ENCODE measurements at places on chromosomes 2 and 18.

DNA sequence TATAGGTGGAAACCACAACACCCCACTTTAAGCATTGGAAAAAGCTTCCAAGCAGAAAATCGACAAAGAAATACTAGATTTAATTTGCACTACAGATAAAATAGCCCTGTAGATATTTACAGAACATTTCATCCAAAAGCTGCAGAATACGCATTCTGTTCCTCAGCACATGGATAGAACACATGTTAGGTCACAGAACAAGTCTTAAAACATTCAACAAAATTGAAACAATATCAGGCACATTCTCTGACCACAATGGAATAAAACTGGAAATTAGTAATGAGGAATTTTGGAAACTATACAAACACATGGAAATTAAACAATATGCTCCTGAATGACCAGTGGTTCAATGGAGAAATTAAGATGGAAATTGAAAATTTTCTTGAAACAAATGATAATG is 27.8 kb upstream of the XDH start:
- DNase-seq = no peak

DNA sequence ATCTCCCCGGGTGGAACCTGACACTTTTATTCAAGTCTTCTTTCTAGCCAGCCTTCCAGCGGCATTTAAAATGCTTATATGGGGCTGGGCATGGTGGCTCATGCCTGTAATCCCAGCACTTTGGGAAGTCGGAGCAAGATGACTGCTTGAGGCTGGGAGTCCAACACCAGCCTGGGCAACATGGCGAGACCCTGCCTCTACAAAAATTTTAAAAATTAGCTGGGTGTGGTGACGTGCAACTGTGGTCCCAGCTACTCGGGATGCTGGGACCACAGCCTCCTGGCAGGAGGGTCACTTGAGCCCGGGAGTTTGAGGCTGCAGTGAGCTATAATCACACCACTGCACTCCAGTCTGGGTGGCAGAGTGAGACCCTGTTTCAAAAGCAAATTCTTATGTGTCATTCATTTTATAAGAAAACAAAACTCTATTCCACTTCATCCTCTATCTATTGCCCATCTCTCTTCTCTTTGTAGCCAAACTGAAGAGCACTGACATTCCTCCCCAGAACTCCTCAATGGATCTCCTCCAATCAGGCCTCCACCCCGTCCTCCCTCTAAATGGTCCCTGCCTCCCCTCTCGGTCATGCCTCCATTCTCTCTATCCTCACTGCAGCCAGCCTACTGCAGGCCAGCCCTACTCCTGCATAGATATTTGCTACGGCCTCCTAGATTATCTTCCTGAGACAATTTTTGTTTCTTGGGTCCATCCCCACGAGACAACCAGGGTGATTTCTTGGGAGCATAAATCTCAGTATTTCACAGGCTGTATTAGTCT is 18.0 kb upstream of the RHOB start:
- DNase-seq = no peak

DNA sequence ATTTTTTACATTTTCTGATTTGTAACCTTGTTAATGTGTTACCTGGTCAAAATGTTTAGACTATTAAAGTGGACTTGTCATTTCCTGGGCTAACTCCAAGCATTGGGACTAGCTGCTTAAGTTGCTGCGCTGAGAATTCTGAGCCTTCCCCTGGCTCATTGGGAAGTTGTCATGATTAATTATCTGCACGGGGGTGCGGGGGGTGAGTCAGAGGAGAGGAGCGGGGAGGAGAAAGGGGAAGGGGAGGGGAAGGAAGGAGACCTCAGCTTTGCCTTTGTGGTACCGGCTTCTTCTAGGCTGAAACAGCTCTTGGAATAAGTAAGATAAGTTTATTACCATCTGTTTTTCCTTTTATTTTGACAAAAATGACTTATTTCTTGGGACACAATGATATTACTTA is 52.9 kb upstream of the APCDD1 start:
- no peak for DNase-seq

DNA sequence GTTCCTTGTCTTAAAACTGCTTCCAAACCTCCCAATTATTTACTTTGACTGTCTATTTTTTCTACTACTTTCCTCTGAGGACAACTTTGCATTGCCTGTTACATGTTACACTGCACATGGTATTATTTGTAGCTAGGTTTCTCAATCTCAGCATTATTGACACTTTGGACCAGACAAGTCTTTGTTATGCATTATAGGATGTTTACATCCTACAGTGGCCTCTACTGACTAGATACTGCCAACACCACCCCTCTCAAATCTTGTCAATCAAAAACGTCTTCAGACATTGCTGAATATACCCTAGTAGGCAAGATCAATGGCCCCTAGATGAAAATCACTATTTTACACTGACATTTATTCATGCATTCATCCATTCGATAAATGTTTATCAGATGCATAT is 129.6 kb upstream of the DNAJC10 start:
- no peak for DNase-seq

DNA sequence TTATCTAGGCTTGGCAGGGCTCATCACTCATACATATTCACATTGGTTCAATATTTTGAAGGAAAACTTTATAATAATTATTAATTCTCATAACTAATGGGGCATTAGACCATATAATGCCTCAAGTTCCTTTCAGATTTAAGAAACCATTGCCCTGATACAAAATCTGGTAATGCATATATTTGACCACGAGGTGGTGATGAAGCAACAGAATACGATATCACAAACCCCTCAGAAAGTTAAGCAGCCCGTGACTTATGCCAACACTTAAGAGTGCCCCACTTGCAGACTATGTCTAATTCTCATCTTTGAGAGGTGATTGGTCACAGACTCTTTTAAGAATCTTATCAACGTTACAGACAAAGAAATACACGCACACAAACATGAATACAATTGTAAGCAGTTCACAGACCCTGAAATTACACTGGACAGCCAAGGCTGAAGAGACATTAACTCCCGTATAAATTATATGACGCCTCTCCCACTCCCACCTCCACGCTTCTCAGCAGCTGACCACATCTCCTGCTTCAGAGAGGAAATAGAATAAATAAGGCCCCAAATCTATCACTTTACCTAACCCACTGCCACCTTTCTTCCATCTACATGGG is 20.7 kb upstream of the DNAH6 start:
- DNase-seq = peak; percentile 40

DNA sequence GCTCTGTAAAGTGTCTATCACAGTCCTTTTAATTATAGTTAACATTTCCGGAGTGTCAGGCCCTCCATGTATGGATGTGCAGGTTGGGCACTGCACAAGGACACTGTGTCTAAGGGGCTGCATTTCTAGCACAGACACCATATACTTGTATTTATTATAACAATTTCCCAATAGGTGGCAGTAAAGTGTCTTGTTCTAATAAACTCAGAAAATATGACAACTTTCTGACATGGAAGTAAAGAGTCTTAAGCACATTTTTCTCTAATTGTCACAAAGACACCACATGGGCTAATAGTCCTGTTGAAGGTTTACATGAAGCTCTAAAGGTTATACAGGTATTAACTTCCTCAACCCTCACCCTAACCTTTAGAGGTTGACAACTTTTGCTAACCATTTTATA is 156.6 kb downstream of the DYSF start:
- no peak for DNase-seq

GRCh38 chr18:26480897-26481795 is 67.2 kb downstream of the KCTD1 start:
- no peak for DNase-seq

DNA sequence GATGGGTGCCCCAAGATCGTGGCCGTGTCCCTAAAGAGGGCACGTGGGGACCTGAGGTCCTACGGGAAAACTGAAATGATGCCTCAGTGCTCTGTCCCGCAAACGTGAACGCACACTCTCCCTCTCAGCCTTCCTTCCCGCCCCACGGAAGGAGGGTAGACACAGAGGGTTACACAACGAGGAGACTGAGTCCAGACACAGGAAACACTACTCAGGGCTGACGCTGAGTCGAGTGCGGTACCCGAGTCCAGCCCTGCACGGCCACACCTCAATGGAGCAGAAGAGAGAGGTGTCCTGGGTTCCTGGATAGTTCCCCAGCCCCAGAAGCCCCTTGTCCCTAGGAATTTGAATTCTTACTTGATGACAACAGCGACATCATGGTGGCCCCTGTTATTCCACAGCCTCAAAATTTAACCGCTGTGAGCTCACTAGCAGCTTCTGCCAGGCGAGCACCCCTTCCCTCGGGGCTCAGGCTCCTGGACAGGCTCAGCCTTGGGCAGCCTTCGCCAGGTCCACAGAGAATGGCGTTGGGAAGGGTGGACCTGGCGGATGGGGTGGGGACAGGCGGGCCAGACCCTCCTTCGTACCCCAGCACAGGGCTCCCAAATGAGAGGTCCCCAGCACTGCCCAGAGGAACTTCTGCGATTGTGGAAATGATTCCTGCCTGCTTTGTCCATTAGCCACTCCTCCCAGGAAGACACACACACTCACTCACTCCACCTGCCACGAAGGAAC is 980 bp upstream of the RNPEPL1 start:
- DNase-seq = peak; percentile 19

GRCh38 chr18:5145168-5145825 is 51.8 kb downstream of the AKAIN1 start:
- DNase-seq = no peak

DNA sequence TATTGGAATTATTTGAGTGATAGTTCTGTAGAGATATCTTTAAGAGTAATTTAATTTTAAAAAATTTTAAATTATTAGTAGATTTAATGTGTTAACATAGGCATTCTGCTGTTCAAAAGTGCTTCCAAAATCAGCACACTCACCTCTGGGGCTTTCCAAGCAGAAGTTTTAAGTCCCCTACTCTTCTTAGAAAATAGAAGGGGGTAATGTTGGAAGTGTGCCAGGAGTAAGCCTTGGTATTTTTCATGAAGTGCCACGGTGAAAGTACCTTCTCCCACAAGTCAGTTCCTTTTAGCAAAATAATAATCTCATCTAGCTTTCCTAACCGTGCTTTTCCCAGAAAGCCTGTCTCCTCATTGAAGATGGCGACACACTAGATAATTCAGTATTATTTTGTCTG is 3.9 kb upstream of the TNFRSF11A start:
- no peak for DNase-seq

DNA sequence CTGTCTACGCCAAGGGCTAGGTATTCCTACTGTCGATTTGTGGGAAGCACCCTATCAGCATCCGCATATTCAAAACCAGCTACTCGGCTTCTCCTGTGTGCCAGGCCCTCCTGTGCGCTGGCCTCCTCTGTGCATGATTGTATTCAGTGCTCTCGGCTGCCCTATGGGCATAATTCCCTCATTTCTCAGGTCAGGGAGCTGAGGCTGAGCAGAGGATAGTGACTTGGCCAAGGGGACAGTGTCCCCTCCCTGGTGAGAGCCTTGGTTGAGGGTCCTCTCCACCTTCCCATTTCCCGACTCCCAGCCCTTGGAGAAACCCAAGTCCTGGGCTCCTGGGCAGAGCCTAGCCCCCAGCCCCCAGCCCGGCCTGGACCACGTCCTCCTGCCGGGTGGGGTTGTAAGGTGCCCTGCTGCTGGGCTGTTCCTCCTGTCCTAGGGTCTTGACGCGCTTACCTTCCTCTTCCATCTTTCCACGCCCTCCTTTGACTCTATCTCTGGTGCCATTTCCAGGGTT is 6.3 kb upstream of the HS6ST1 start:
- DNase-seq = peak; percentile 9
